ENCODE measurements at places on chromosomes 7 and 10.

DNA sequence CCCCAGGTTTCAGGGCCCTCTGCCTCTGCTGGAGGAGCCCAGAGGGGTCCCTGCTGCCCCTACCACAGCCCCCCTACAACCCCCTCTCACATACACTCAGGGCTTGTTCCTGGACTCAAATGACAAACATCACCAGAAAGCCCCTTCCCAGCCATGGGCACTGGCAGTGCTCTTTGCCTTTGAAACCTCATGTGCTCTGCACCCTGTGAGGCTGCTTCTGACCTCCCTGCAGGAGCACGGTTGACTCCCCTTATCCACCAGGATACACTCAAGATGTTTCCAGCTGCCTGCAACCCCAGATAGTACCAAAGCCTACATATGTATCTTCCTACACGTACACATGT, 3.5 kb upstream of the ADIRF start:
- DNase-seq: no peak

DNA sequence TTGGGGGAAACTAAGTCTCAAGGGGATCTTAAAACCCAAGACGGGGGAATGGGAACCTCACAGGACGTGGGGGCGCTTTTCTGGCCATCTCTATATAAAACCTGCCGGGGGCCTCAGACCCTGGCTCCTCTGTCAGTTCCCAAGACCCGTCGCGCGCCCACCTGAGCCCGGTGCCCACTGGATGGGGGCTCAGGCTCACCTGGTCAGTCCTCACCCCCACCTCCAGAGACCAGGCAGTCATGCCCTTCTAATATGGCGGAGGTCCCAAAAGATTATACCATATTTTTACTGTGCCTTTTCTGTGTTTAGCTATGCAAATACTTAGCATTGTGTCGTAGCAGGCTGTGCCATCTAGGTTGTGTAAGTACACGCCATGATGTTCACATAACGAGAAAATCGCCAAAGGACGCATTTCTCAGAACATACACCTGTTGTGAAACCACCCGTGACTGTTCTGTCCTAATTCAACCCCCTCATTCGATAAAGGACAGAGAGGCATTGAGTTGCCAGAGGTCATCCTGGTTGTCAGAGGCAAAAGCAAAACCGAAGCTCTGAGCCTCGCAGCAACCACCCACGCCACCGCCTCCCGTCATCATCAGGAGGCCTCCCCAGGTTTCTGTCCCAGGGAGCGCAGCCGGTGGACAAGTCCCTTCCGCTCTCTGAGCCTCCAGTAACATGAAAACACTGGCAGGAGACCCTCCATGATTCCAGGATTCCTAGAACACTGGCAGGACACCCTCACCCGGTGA, 28.9 kb downstream of the OAT start:
- no peak for DNase-seq

DNA sequence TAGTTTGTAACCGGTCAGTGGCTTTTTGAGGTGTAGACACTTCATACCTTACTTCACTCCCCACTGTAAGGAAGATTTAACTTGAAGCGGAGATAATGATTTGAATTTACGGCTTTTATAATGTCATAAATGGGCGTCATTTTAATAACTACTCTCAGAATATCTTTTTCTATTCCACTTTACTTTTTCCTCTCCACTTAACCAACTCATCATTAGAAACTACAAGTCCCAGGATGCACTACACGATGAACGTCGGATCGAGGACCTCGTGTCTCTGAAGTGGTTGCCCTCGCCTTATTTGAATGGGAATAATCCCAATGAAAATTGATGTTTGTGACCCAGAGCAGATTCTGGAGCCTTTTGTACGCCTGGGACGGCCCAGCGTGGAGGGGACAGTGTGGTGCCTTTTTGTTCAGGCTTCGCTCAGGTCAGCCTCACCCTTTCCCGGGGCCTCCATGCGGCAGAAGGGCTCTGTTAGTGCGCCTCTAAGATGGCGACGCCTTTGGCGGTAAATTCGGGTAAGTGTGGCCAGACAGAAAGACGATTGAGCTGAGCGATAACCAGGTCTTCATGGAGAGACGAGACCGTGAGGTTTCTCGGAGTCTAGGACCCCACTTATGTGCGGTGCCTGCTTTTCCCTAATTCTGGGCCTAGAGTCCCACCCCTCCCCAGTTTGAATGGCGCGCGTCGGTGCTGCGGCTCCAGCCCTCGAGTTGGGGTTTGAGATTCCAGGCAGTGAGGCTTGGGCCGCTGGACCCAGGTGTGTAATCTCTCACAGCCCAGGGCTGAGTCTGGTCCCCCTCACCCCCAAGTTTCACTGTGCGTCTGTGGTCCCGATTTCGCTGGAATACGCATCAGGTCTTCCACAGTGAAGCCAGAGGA, at the start of gene NUP205:
NUP205 (plus strand) TSS at position 463 of the 882 bp plus-strand sequence; CDS start at position 491, 28 bp downstream.
- peak; percentile 74 for DNase-seq

DNA sequence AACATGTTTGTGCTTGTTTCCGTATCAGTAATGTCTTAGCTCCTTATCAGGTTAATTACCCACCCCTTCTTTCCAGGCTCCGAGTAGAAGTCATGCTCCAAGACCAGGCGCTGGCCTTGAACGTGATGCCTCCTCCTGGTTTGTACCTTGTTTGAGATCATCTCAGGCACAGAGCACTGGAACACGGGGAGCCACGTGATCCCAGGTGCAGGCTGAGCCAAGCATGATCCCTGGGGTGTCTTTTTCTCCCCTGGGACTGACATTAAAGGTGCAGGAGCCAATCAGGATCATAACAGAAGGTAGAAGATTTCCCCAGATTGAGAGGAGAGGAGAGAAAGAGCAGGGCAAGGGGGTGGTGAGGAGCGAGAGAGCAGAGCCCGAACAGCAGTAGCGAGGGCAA, 626.1 kb upstream of the GALNT17 start:
- DNase-seq: no peak

DNA sequence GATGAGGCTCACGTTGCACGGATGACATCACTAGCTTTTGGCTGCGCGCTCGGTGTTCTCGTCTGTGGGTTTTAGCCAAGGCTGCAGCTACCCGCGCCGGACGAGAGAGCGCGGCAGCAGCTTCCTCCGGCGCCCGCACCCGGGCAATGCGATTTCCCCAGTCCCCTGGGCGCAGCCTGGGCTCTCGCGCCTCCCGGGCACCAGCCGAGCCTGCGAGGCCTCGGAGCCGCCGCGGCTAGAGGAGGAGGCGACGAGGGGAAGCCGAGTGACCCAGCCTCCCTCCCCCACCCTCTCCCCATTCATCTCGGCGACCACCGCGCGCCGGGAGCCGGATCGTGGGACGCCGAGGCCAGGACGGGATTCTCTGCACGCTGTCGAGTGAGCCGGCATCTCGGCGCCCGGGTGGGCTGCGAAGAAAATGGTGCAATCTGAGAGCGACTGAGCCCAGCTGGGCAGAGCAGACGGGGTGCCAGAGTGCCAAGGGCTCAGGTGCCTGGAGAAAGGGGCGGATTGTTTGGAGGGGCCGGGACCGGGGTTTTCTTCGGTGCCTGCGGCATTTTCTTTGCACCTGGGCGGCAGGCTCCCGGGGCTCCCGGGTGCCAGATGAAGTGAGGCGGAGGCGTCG, 1.2 kb upstream of the TMEM178B start:
- DNase-seq: peak; percentile 8

- DNase-seq: no peak
Measured at GRCh38 chr7:36280840-36281812, 108.5 kb upstream of the ANLN start.

- no peak for DNase-seq
Measured at GRCh38 chr10:79301754-79302530, 45.3 kb upstream of the PPIF start.

DNA sequence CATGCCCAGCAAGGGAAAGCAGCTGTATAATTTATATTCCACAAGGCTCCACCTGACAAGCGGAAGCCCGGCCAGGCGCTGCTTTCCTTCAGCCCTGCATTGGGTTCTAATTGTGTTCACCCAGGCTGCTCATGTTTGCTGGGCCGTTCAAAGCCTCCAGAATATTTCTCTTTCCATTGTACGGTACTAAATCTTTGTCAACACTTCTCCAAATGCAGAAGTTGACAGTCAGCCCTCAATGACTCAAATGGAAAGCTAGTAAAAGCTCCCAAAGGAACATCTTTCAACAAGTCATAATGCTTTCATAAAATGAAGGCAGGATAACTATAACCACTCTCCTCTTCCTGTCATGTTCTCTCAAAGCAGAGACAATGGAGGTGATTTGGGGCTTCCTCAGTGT, 17.8 kb upstream of the CPXM2 start:
- DNase-seq: no peak

DNA sequence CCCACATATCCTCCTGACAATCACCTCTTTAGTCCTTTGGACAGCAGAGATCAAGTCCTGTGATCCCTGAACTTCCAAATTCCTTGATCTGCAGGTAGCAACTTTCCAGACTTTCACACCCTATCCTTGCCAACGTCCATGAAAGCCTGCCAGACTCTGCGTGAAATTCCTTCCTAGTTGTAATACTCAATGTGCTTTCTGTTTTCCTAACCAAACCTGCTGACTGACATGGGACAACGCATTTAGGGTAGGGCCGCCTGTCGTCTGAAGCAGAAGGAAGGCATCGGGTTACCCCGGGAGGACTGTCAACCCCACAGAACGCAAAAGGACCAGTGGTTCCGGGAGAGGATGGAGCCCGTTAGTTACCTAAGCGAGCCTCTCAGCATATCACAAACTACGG, 23.9 kb downstream of the ITGA8 start:
- no peak for DNase-seq

DNA sequence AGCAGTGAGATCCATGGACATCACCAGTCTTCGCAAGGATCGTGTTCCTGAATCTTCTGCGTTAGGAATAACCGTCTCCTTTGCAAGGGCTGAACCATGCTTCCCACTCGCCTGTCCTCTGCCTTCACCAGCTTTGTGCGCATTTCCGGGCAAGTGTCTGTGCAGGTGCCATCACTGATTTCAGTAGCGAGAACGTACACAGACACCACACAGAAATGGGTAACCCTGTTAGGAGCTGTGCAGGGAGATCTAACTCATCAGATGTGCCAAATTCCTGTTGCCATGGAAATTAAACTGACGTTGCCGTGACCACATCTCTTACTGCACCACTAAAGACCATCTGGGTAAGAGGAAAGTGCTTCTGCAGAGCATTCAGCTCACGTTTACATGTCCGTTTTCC, 146.3 kb downstream of the DIP2C start:
- DNase-seq: no peak

- no peak for DNase-seq
Measured at GRCh38 chr7:132187869-132188789, 388.1 kb downstream of the PLXNA4 start.

DNA sequence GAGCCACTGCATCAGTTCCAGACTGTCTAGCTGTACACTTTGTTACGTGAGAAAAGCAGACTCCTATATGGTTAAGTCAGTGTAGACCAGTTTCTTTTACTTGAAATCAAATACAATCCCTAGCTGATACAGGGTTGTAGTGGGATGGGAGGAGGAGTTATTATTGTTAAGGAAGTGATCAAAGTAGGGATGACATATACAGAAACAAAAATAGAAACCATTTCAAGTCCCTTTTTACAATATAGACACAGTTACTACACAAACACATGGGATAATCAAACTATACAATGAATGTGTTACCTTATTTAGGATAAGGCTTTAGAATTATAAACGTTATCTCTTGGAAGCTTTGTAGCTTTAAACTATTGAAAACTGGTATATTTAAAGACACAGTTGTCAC, 233.9 kb downstream of the GRM8 start:
- no peak for DNase-seq

DNA sequence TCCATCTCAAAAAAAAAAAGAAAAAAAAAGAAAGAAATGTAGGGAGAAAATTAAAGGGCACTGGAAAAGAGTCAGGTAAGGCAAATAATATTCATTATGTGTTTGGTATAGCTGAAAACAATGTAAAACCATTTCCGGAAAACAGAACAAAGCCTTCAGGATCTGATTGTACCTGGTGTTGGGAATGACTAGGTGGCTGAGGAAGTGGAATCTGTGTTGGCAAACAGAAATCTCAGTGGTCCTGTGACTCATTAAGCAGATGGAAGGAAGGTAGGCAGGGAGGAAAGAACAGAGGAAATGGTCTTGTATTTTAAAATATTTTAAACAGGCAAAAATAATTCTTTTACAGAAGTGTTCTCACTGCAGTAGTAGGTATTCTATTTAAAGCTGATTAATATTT, 55.7 kb upstream of the GATA3 start:
- DNase-seq: no peak

- DNase-seq: no peak
Measured at GRCh38 chr10:13120786-13121499, 21.0 kb downstream of the OPTN start.

- DNase-seq: no peak
Measured at GRCh38 chr7:55121249-55121648, 102.4 kb downstream of the EGFR start.

DNA sequence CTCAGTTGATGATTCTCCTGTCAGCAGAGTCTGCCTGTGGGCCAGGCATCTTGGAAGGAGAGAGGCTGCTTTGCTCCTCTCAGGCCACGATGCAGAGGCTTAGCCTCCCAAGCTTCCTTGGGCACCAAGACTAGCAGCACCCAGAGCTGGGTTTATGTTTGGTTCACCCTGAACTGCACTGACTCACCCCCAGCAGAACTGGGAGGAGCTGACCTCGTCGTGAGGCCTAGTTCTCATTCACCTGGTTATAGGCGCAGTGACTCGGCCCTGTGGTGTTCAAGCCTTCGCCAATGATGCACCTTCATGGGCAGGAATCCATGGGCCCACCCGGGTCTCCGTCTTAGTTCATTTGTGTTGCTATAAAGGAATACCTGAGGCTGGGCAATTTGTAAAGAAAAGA, 122.0 kb upstream of the ZNF438 start:
- DNase-seq: no peak

DNA sequence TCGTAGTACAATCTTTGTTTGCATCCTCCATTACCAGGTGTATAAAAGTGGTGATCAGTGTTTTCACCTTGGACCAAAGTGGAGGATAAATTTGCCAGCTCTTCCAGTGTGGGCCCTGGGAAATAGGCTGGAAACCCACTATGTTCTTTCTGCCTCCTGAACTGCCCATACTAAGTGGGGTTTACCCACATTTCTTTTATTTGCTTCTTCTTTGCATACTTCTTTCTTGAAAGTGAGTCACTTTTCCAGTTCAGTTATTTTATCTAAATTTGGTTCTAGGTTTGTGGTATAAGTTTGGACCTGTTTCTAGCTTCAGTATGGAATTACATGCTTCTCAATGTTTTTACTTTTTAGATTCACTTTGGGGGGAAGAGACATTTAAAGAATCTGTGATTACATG, 126.2 kb upstream of the ACBD5 start:
- no peak for DNase-seq

Measured in stimulated activated CD4-positive, alpha-beta T cell treated with anti-CD3 and anti-CD28 coated beads, Interleukin-12 subunit alpha, Interleukin-12 subunit beta, amount 100 ng/mL, for 48 hours (primary cell).